ENCODE measurements at places on chromosomes 6 and 20.

DNA sequence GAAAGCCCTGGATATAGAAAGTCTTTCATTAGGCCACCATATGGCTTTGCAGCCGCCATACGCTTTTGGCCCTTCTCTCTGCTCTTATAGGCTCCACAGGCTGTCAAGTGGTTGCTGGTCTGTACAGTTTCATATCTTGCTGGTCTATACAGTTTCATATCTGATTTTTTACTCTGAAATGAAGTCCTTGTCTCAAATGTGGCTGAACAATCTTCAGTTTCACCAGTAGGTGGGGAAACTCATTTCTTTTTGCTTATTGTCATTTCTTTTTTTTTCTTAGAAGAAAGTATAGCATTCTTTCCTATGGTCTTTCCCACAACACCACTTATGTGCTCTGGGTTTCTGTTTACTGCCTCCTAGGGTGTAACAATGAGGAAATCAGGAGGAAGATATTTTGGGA lies 771.4 kb upstream of the MMS22L start:
- no peak for DNase-seq
- H3K27ac ChIP-seq = no peak overlapping the region
- no peaks in the 10 kb centered on the region for H3K27me3 ChIP-seq
- H3K4me1 ChIP-seq = no peaks in the 10 kb centered on the region
- H3K36me3 ChIP-seq = no peaks in the 10 kb centered on the region

DNA sequence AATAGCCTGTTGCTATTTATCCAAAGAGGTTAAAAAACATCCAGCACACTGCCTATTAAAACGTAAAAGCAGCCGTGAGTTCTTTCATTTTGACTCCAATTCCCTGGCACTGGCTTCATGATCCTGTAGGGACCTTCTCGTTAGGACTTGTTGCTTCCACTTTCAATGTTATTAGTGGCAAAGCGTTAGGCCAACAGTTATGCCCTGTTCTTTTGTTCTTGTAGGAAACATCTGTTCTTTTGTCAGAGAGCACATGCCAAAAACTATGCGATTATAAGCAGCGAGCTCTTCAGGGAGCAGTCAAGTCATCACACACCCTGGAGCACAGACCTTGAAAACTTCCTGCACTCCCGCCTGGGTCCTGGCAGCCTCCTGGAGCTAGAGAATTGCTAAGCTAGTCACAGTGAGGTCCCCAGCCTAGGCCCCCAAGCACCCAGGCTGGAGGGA lies 609.5 kb upstream of the ARID1B start:
- no peaks in the 10 kb centered on the region for H3K36me3 ChIP-seq
- DNase-seq = no peak
- no peak overlapping the region for H3K27ac ChIP-seq
- no peaks in the 10 kb centered on the region for H3K4me1 ChIP-seq
- no peak overlapping the region for H3K4me3 ChIP-seq

DNA sequence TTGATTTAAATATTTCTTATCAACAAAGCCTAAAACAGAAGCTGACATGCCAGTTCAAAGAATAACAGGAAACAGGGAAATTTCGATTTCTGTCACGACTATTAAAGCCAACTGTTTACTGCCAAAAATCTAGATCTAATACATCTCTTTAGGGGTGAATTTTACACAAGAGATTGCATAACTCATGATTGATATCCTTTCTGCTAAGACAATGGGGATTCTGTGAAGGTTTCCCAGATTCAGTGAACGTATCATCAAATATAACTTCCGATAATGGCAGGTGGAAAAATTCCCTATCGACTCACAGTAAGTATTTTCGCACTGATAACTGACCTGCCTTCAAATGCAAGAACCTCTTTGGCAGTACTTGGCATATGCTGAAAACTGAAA lies 42.9 kb downstream of the NHSL1 start:
- no peaks in the 10 kb centered on the region for H3K27me3 ChIP-seq
- H3K4me3 ChIP-seq = no peak overlapping the region
- H3K4me1 ChIP-seq = peaks cover 21% of the 10 kb centered on the region
- no peaks in the 10 kb centered on the region for H3K36me3 ChIP-seq
- DNase-seq = no peak
- no peak overlapping the region for H3K27ac ChIP-seq

DNA sequence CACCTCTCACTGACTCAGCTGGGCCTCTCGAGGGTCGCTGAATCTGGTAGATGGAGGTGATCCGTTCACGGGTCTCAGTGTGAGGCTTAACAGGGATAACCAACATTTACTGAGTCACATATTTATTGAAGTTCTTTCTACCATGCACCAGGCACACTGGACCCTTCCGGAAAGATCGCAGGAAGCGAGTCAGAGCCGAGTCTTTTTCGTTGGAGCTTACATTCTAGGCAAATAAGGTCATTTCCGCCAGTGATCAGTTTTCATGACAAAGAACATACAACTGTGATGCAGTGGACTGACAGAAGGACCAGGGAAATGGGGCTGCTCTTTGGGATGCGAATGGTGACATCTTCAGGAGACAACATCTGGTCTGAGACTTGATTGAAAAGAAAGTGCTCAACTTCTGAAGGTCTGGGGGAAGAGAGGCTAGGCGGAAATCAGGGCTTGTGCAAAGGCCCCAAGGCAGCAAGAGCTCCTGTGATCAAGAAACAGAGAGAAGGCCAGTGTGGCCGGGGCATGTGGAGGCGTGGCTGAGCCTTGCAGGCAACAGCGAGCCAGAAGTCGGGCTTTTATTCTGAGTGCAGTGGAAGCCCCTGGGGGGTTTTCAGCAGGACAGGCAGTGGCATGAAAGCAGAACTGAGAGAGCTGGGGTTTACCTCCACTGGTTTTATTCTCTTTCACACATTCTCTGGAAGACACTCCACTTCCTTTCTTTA lies 56.7 kb downstream of the APCDD1L start:
- no peak overlapping the region for H3K27ac ChIP-seq
- H3K4me1 ChIP-seq = no peaks in the 10 kb centered on the region
- H3K4me3 ChIP-seq = no peak overlapping the region
- no peaks in the 10 kb centered on the region for H3K27me3 ChIP-seq

DNA sequence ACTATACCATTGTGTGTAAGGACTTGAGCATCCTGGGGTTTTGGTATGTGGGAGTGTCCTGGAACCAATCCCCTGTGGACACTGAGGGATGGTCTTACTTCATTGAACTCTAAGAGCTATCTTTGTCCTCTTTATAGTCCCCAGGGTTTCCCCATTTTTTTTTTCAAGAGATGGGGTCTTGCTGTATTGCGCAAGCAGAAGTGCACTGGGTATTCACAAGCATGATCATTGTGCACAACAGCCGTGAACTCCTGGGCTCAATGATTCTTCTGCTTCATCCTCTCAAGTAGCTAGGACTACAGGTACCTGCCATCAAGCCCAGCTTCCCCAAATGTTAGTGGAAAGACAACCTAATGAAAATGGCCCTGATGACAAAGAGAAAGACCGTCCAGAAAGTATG lies 2.2 kb upstream of the ASCC3 start:
- H3K36me3 ChIP-seq = no peaks in the 10 kb centered on the region
- no peaks in the 10 kb centered on the region for H3K27me3 ChIP-seq
- peaks cover 28% of the 10 kb centered on the region for H3K4me1 ChIP-seq
- DNase-seq = no peak
- no peak overlapping the region for H3K4me3 ChIP-seq

DNA sequence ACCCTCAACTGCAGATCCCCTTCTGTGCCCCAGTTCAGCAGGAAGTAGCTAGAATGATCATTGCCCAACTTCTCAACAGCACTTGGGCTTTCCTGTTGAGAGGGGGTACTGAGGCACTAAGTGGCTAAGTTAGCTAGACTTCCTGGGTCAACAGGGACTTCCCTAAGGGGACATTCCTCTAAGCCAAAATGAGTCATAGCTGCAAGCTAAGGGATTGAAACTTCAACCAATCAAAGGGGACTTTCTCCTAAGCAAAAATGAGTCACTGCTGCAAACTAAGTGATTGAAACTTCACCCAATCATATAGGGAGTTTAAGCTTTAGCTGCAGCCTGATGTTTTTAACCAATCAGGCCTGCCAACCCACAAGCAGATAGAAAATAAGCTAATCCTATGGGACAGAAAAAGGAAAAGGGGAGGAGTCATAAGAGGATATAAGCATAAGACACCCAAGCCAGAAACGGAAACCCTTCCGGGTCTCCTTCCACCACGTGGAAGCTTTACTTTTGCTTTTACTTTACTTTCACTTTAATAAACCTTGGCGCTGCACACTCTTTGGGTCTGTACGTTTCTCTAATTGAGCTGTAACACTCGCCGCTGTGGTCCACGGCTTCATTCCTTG lies 659.0 kb upstream of the HS3ST5 start:
- H3K27ac ChIP-seq = no peak overlapping the region
- H3K36me3 ChIP-seq = no peaks in the 10 kb centered on the region
- no peak overlapping the region for H3K4me3 ChIP-seq

DNA sequence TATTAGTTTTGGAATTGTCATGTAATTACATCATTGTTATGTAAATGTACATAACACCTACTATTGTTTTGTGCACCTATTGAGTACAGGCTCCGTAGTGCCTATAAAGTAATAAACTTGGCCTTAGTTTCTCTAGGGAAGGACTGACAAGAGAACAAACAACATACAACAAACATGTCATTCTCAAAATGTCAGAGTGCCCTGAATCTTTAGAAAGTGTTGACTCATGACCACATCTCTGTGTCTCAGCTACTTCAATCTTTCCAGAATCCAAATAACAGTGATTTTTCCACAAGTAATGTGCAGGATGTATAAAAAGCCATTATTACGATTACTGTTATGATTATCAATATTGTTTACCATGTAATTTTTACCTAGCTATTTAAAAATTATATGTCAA lies 17.2 kb downstream of the LAMP5 start:
- DNase-seq = no peak
- H3K4me3 ChIP-seq = no peak overlapping the region
- no peaks in the 10 kb centered on the region for H3K4me1 ChIP-seq
- H3K27ac ChIP-seq = no peak overlapping the region
- no peaks in the 10 kb centered on the region for H3K27me3 ChIP-seq

DNA sequence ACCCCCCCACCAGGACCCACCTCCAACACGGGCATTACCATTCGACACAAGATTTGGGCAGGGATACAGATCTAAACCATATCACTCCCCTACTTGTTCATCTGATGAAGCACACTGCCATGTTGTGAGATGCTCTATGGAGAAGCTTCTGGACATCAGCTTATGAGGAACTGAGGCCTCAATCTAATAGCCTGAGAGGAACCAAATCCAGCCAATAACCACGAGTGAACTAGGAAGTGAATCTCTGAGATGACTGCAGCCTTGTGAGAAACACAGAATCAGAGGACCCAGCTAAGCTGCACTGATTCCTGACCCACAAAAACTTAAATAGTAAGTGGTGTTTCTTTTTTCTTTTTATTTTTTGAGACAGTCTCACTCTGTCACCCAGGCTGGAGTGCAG lies 21.6 kb upstream of the ZBTB2 start:
- no peak for DNase-seq
- H3K36me3 ChIP-seq = peaks cover 7% of the 10 kb centered on the region

GRCh38 chr6:155248008-155249001 lies 15.5 kb upstream of the CLDN20 start:
- no peaks in the 10 kb centered on the region for H3K4me1 ChIP-seq
- no peaks in the 10 kb centered on the region for H3K27me3 ChIP-seq
- H3K4me3 ChIP-seq = no peak overlapping the region
- no peak for DNase-seq
- H3K27ac ChIP-seq = no peak overlapping the region
- H3K36me3 ChIP-seq = no peaks in the 10 kb centered on the region

DNA sequence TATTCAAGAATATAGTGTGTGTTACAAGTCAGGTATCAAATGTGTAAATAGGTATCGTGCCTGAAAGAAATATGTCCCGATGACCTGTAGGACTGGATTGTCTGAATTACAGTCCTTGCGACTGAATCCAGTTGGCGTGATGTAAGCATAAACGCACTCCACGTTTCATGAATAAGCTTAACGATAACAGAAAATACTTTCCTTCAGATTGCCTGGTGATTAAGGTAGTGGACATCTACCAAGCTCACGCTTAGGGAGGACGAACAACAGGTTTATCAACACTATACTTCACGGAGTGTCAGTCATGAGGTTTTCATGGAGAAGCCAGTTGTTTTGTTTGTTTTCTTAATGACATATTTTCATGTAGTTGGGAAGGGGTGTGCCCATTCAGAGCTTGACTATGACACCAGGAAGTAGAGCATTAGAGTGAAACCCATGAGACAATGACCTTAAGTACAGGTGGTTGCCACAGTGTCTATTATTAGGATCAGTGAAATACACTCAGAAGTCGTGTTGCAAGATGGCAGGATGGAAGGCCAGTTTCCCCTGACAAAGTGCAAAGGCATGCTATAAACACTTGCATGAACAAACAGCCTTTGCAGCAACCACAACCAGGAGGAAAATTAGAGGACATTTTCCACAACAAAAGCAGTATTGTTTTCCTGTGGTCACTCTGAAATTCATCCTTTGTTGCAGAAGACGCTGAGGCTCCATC lies 305.8 kb upstream of the PRDM1 start:
- no peak overlapping the region for H3K4me3 ChIP-seq
- no peak for DNase-seq
- no peak overlapping the region for H3K27ac ChIP-seq
- H3K4me1 ChIP-seq = peaks cover 15% of the 10 kb centered on the region

- no peak for DNase-seq
- no peak overlapping the region for H3K4me3 ChIP-seq
- H3K4me1 ChIP-seq = no peaks in the 10 kb centered on the region
Measured at GRCh38 chr20:17602493-17602892, 32.6 kb downstream of the DSTN start.

DNA sequence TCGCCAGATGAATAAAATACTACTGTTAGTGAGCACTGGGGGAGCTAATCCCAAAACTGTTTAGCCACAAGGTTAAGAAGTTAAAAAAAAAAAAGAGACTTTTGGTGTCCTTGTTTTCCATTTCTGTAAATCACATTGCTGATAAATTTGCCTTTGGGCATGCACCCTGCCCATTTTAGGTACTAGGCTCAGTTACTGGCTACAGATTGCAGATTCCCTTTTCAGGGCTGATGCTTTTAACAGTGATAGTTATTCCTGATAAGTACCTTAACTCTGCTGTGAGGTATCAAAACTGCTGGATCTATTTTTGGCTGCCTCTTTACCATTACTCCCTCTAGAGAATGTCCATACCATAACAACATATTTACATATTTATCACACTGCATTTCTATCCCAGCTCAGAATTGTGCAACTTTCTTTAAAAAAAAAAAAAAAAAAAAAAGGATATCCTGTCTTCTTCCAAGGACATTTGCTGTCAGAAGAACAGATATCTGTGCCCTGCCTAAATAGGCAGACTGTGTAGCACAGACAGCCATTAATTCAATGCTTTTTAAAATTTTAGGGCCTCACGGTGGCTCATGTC lies 94.5 kb downstream of the SSR1 start:
- H3K27me3 ChIP-seq = no peaks in the 10 kb centered on the region
- H3K4me3 ChIP-seq = no peak overlapping the region
- no peak overlapping the region for H3K27ac ChIP-seq
- no peaks in the 10 kb centered on the region for H3K4me1 ChIP-seq

- H3K27me3 ChIP-seq = no peaks in the 10 kb centered on the region
- no peak overlapping the region for H3K4me3 ChIP-seq
- no peak for DNase-seq
- no peaks in the 10 kb centered on the region for H3K4me1 ChIP-seq
- H3K27ac ChIP-seq = no peak overlapping the region
- no peaks in the 10 kb centered on the region for H3K36me3 ChIP-seq
Measured at GRCh38 chr6:168648240-168649125, 207.5 kb downstream of the SMOC2 start.

All from CD8-positive, alpha-beta memory T cell (primary cell).